Kidney tubule cell (primary cell): ENCODE measurements at places on chromosomes 6 and 20.
A peak's percentile ranks its signal among the peaks of the same experiment; 100 is the strongest.

GRCh38 chr6:3438190-3439167 is 18.4 kb downstream of the SLC22A23 start:
- peak; percentile 38 for DNase-seq

- DNase-seq, result no peak
Measured at GRCh38 chr6:71038711-71039344, 82.0 kb upstream of the B3GAT2 start.

- no peak for DNase-seq
Measured at GRCh38 chr20:2921506-2921905, 48.2 kb downstream of the PTPRA start.

- peak; percentile 27 for DNase-seq
Measured at GRCh38 chr20:52242237-52243230, 51.0 kb upstream of the ZFP64 start.

DNA sequence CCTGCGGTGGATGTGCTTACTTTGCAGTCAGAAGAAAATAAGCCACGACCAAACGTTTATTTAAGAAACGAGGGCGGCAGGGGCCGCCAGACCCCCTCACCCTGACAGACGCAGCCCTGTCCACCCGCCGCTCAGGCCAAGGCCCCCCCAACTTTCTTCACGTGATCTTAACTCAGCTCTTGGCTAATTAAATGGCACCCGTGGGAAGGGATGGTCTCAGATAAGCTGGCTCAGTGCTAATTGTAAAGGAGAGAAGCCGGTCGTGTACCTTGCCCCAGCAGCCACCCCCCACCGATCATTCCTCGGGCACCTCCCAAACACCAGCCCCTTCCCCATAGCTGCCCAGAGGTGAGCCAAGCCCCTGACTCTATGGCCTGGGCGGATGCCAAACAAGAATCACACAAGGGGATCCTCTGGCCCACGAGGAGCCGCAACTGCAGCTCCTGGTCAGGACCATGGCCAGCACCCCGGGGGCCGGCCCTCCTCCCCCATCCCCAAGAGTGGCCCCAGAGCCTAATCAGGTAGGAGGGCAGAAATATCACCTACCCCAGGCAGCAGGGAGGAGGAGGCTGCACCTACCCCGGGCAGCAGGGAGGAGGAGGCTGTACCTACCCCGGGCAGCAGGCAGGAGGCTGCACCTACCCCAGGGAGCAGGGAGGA is 11.2 kb downstream of the KCNQ2 start:
- DNase-seq, result peak; percentile 10

GRCh38 chr6:145368075-145368474 is 367.2 kb downstream of the EPM2A start:
- DNase-seq, result no peak

DNA sequence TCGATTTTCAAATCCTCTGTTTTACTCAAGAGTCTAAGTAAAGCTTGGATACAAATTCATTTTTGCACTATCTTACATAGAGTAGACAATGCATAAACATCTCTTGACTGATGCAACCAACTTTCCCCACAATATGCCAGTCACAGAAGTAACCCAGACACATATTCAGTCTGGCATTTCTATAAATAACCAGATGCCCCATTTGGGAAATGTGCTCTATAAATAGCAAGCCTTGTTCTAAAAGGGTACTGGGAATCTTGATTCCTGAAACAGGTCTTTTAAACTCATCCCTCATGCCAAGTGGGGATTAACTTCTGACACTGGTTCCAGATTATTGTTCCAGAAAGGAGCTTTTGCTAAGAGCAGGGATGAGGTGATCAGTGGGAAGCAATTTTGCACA is 411.7 kb downstream of the EPM2A start:
- DNase-seq, result no peak

DNA sequence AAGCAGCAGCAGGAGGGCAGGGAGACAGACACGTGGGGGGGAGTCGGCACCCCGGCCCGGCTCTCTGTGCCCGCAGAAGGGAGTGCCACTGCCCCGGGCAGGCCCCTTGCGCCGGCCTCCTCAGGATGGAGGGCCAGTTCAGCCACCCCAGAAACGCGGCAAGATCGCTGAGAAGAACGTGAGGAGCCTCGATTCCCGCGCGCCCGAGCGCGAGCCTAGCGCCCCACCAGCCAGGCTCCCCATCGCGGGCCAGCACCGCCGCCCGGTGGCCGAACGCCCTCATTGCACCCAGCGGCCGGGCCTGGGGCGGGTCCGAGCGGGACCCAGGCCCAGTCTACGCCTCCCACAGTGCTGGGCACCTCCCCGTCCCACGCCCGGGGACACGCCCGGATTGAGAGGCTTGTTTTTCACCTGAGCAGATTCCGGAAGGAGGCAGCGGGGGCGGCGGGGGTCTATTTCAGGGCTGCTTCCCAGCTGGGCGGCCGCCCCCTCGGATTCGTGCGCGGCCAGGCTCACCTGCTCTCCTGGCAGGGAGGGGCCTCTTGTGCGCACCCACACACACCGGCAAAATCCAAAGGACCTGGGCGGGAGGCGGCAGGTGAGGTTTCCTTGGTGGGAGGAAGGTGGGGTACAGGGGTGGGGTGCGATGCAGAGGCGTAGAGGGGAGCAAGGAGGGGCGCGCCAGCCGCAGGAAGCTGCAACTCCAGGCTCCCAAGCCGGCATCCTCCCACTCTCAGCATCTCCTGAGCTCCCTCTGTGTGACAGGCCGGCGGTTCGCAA is 9.0 kb upstream of the GRM4 start:
- DNase-seq, result peak; percentile 23

- DNase-seq, result peak; percentile 29
Measured at GRCh38 chr6:156557251-156557910, 219.8 kb upstream of the ARID1B start.

DNA sequence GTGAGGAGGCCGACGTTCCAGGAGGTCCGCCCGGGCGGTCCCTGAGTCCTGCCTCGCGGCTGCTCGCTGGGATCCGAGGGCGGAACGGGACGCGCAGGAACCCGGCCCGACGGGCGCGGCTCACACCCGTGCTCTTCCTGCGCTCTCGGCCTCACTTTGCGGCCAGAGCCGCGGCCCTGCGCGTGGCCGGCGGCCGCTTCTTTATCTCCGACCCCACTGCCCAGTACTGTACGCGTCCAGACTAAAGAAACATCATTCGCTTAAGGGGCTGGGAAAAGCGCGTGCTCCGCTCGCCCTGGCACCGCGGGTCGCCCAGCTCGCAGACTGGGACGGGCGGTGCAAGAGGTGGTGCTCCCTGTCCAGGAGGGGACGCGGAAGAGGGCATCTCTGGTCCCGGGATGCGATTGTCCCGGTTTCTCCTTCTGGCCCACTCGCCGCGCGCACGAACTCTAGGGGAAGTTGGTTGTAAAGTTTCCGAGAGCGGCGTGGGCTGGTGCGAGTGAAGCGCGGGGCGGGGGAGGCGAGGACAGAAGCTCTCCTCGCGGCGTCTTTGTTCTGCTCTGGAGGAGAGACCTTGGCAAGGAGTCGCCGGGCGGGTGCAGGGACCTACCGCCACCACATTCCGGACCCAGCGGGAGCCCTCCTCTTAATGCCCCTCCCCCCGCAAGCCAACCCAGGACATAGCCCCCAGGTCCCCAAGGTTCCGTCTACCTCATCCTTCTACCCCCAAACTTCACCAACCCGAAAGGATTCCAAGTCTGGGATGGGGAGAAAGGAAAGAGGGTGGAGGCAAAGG is 71.0 kb downstream of the SOX4 start:
- DNase-seq, result peak; percentile 31

GRCh38 chr6:52588087-52588709 is 11.3 kb upstream of the TRAM2 start:
- no peak for DNase-seq

DNA sequence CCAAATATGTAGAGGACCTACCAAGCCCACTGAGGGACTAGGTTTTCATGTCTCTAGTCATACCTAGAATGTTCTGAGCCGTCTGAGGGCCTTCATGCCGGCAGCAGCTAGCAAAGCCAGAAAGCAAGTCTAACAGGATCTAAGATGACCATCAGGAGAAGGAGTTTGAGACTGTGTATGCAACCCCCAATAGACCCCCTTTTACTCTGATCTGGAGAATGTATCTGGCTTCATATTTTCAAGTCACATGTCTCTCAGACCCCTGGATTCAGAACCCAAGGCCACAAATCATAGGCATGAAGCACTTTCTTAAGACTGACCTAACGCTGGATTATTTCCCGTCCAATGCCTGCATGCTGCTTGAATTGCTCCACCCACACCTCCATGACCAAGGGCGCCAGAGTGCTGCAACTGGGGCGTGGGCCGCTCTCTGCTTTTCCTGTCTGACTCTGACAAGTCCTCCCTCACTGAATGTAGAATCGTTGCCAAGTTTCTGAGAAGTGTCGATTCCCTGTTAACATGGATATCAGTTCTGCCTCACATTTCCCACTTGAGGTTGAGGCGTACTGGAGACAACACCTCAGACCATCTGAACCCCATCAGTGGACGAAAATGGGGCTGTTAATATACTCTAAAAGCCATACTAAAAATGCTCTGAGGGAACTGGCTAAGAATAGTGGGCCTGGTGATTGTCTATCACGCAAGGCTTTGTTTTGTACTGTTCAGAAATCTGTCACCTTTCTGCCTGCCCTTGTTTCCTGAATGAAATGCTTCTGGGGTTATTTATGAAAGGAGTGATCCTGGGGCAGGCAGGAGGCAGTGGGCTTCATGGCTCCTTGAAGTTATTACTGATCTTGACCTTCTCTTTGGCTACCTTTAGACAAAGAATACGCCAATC is 23.9 kb upstream of the ASXL1 start:
- DNase-seq, result peak; percentile 48

- peak; percentile 54 for DNase-seq
Measured at GRCh38 chr20:11372876-11373790, 544.6 kb upstream of the BTBD3 start.

GRCh38 chr20:45115829-45116228 is 855 bp upstream of the WFDC5 start:
- DNase-seq, result no peak

DNA sequence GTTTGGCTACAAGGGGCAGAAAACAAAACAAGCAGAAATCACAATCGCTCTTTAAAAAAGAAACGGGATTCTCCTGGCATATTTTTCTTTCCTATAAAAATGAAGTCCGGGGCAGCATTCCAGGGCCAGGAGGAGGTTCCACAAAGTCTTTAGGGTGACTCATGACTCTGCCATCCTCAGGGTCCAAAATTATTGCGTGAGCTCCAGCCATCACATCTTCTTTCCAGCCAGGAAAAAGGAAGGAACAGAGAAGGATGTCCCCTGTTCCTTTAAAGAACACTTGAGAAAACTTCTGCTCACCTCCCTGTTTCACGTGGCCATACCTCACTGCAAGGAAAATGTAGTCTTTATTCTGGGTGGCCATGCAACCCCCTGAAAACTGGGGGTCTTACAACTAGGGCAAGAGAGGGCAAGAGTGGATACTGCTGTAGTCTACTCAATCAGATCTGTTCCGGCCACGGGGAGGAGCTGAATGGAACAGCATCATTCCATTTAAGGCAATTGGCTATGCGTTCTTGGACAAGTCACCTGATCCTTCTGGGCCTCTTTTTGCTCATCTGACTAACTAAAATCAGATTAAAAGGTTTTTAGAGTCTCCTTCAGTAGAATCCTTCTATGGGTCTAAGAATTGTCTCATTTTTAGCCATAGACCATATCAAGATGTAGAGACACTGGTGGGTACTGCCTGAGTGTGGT is 49.4 kb downstream of the CTCFL start:
- no peak for DNase-seq

- peak; percentile 68 for DNase-seq
Measured at GRCh38 chr6:157912326-157912725, 69.3 kb upstream of the SYNJ2 start.

- no peak for DNase-seq
Measured at GRCh38 chr6:170435766-170436165, 117.3 kb downstream of the PSMB1 start.

- DNase-seq, result no peak
Measured at GRCh38 chr6:37801605-37801940, 18.0 kb upstream of the ZFAND3 start.

GRCh38 chr6:40922281-40922680 is 116.7 kb downstream of the UNC5CL start:
- peak; percentile 23 for DNase-seq

DNA sequence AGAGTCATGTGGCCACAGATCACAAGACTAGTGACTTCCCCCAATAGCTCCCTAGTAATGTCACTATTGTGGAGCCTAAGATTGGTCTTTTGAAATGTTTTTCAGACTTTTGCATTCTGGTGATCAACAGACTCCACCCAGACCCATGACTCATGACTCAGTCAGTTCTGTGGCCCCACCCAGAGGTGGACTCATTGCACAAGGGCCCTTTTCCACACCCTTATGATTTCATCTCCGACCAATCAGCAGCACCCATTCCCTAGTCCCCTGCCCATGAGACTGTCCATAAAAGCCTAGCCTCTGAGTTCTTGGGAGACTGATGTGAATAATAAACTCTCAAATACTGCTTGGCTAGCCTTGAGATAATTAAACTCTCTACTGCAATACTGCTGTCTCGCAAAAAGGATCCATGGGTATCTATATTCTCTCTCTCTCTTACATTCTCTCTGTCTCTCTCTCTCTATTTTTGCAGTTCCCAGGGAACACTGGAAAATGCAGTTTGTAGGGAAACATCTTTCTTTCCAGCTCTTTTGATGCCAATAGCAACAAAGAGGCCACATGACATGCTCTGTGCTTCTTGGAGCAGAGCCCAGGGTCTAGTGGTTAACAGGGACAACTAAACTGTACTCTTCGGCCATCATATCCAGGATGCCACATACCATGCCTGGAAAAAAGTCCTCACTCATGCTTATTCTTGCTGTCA is 71.3 kb upstream of the IYD start:
- DNase-seq, result peak; percentile 75

DNA sequence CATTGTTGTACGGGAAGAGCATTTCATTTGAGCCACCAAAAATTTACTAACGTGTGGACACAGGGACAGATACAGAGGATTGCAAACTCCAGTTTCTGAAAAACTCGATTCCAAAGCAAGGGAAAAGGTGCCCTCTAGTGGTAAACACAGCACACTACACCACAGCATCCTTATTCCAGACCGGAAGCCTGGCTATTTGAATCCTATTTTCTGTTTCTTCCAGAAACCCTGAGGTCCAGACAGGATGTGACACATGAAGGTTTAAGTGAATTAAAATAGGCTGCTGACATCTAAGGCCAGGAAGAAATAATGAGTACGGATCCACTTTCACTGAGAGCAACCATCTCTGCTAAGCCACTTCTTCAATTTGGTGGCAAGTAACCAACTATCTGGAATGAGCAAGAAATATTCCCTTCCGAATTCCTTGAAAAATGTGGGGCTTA is 31.8 kb upstream of the GMPR start:
- DNase-seq, result peak; percentile 86
